ENCODE measurements at places on chromosomes 2 and 18. TPM values are rescaled to one million over a fixed set of nuclear protein-coding genes. Genes with fewer than 3 reads are reported as not detected.

RNF181 gene
- 280 TPM for total RNA-seq

CABYR gene
- 11.4 TPM for total RNA-seq

GRCh38 chr2:204738721-204739120 is 193.4 kb downstream of the PARD3B start:
- DNase-seq = no peak

ODC1 gene
- total RNA-seq = 134 TPM

GRCh38 chr2:70891572-70892357 is 43.9 kb upstream of the ATP6V1B1 start:
- DNase-seq = no peak

IDH1 gene
- 93.1 TPM for total RNA-seq

ABCG8 gene
- not detected for total RNA-seq

GRCh38 chr2:72497763-72498162 is 328.1 kb downstream of the EXOC6B start:
- DNase-seq = no peak

DNA sequence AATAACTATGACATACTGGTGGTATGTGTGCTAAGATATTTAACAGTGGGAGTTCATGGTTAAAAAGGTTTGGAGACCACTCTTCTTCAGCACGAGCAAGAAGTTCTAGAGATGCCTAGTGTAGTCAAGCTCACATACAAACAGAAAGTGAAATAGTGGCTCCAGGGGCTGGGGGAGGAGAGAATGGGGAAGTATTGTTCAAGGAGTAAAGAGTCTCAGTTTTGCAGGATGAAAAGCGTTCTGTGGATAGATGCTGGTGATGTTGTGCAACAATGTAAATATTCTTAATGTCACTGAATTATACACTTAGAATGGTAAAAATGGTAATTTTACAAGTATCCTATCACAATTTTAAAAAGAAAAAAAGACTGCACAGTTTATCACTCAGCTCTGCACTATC is 29.0 kb upstream of the EPAS1 start:
- DNase-seq = no peak

NT5C1B gene
- not detected for total RNA-seq

- no peak for DNase-seq
Observed at GRCh38 chr18:63192126-63192884, 127.3 kb downstream of the BCL2 start.

DNA sequence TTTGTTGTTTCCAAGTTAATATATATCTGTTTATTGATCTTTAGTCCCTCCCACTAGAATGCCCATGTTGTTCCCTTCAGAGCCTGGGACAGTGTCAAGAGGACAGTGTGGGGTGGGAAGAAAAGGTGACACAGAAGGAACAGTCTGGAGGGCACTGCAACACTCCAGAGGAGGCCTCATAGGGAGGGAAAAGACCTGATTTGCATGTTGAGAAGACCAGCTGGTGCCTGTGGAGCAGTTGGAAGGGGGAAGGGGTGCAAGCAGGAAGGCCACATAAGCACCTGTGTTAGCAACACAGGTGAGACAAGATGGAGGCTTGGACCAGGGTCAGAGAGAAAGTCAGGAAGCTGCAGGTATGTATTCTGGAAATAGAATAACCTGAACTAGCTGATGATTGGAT is 48.1 kb upstream of the FHOD3 start:
- no peak for DNase-seq

- no peak for DNase-seq
Observed at GRCh38 chr18:45157576-45157975, 457.7 kb upstream of the SLC14A2 start.

DNA sequence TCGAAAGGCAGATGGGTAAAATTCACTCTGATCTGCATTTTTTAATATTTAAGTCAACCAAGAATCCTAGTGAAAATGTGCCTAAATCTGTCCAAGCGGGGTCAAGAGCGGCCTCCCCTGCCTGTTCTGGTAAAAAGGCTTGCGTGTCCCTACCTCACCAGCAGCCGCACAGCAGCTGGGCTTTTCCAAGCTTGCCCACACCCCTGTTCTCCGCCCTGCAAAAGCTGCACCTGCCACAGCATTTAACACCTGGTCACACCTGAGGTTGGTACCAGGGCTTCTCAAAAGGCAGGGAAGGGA is 25.8 kb upstream of the TMEM182 start:
- no peak for DNase-seq

UGT1A4 gene
- 0.07 TPM for total RNA-seq

HOXD9 gene
- 9.8 TPM for total RNA-seq

- no peak for DNase-seq
Observed at GRCh38 chr2:189629531-189630453, 31.5 kb upstream of the ASNSD1 start.

- DNase-seq = no peak
Observed at GRCh38 chr2:74843899-74844298, 10.0 kb downstream of the HK2 start.

GRCh38 chr18:27662949-27663348 is 477.8 kb upstream of the CHST9 start:
- DNase-seq = no peak

GRCh38 chr18:38257661-38258060 is 692.1 kb upstream of the CELF4 start:
- DNase-seq = no peak

GRCh38 chr2:19686439-19686838 is 215.3 kb downstream of the TTC32 start:
- DNase-seq = no peak

DNA sequence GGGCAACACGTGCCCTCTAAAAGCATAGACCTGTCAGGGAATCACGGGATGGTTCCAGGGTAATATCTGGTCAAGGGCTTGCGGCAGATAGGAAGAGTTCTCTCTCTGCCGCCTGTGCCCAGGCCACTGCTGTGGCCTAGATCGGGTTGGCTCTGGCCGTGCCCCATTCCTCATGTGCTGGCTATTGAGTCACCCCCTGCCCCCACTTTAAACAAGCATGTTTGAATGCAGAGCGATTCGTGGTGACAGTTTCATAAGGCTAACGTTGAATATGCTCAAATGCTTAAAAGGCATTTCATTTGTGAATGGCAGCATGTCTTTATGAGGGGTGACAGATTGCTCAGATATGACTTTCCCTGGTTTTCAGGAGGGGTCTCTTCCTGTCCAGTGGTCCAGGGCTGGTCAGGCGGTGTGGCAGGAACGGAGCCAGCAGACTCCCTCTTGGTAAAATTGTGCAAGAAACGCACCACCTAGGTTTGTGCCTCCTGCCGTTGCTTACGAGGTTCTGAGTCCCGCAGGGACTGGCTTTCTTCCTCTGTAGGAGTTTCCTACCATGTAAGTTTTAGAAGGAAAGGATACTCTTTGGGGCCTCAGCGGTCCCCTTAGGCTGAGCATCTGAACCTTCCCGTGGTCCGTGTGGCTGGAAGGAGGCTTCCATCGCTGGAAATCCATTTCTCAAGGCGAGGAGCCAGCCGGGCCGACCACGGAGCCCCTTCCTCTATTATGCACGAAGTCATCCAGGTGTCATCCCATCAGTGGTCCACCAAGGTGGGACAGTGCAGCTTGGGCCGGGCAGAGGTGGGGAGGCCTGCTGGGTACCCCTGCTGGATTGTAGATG is 50.2 kb downstream of the AGAP1 start:
- no peak for DNase-seq

DNA sequence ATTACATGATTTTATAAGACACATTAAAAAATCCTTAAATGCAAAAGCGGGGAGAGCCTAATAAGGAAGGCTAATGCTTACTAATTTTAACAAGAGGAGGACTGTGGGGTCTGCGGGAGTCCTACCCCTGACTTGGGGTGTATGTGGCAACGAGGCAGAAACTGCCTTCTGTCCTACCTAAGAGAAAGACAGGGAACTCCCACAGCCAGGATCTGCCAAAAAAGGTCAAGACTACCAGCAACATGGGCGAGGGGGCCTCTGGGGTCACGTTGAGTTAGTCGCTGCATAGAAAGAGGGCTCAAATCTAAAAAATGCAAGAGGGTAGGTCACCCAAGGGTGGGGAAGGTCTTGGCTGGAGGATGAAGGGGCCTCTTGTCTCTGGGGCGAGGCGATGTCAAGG is 529 bp upstream of the AMER3 start:
- no peak for DNase-seq

RGPD3 gene
- 0.29 TPM for total RNA-seq

- no peak for DNase-seq
Observed at GRCh38 chr2:181575650-181576025, 81.3 kb downstream of the CERKL start.

DNA sequence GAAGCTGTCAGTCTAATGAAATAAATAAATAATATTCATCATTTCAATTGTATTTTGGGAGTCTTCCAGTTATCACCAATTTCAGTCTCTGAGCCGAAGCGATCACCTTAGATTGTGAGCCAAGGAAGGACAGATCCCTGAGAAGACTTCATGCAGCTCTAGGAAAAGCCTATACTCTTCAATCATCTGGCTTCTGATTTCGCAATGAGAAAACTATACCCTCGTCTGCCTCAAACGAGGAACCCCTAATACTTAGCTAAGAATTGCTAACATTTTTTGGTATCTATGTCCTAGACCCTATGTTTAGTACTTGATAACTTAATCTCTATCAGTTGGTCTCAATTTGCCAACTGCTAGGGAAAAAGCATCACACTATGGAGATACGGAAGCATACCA is 4.5 kb upstream of the TTC27 start:
- no peak for DNase-seq

DNA sequence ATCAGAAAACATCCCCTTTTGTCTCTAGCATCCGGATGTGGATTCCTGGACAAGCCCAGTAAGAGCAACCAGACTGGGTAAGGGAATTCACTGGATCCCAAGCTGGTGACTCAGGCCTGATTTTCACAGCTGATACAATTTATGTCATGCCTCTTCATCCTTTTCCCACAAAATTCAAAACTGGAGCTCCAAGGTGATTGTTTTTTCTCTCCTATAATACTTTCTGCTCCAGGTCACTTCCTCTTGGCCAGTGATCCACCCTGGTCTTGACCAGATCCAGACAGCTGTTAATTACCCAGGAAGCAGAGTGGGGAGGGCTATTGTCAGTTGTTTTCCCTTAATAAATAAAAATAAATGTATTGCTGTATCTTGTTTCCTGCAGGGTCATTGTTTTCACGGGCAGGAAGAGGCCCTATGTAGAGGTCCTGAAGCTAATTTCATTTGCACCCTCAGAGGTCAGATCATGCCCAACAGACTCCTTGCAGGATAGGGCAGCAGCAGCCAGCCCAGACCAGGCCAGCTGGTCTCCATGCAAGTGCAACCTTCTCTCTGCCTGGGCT is 57.6 kb downstream of the EVA1A start:
- no peak for DNase-seq

GRCh38 chr18:49380801-49381200 is 79.6 kb downstream of the DYM start:
- DNase-seq = no peak

Data from epithelial cell of proximal tubule (primary cell).